ENCODE measurements at places on chromosomes 7 and 10. TPM values are rescaled to one million over a fixed set of nuclear protein-coding genes. Genes with fewer than 3 reads are reported as not detected.

GRCh38 chr10:86335831-86336230, 30.8 kb downstream of the GRID1 start:
- no peak overlapping the region for H3K4me3 ChIP-seq
- no peaks in the 10 kb centered on the region for H3K36me3 ChIP-seq
- no peaks in the 10 kb centered on the region for H3K4me1 ChIP-seq

DNA sequence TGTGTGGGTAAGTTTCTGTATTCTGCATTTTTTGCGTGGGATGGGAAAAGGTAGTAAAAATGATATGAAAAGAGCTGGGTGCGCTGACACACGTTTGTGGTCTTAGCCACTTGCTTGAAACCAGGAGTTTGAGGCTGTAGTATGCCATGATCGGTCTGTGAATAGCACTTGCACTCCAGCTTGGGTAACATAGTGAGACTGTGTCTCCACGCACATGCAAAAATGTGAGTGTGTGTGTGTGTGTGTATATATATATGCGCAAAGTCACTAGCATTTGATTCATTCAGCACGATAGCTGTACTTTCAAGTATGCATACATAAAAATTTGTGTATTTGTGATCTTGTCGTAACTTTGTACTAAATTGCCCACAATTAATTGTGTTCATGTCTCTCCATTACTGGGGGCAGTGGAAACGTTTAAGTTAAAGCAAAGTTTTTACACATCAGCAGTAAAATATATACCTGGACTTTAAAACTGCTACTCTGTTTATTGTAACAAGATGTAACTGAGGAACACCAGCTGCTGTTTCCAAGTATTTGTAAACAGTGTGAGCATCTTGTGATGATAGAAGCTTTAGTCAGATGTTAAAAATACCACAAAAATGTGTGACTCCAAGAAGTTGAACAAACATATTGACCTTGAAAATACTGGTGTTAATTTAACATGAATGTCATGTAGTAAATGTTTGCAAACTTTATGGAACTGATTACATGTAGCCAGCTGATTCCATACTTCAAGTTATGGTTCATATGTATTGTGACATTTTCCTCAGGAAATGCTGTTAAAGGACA, 1.6 kb downstream of the ZRANB1 start:
- DNase-seq, result no peak
- peaks cover 9% of the 10 kb centered on the region for H3K36me3 ChIP-seq
- H3K4me1 ChIP-seq, result peaks cover 7% of the 10 kb centered on the region
- no peaks in the 10 kb centered on the region for H3K27me3 ChIP-seq
- peak overlapping the region; percentile 35 for H3K27ac ChIP-seq

- no peak overlapping the region for H3K4me3 ChIP-seq
- H3K27ac ChIP-seq, result no peak overlapping the region
- H3K36me3 ChIP-seq, result peaks cover 2% of the 10 kb centered on the region
- no peaks in the 10 kb centered on the region for H3K4me1 ChIP-seq
Observed at GRCh38 chr7:66083677-66084076, 8.1 kb downstream of the ASL start.

Gene SLC26A3
- not detected for total RNA-seq

GRCh38 chr7:98881561-98882315, 3.4 kb downstream of the TRRAP start:
- H3K4me3 ChIP-seq, result no peak overlapping the region
- no peaks in the 10 kb centered on the region for H3K27me3 ChIP-seq
- DNase-seq, result no peak
- peaks cover 13% of the 10 kb centered on the region for H3K4me1 ChIP-seq

Gene LRMDA
- not detected for total RNA-seq

- H3K4me1 ChIP-seq, result no peaks in the 10 kb centered on the region
- no peaks in the 10 kb centered on the region for H3K36me3 ChIP-seq
Observed at GRCh38 chr7:82838314-82838713, 324.4 kb downstream of the PCLO start.

Gene CCDC6
- total RNA-seq, result 103 TPM

- H3K27ac ChIP-seq, result no peak overlapping the region
- DNase-seq, result no peak
- H3K36me3 ChIP-seq, result peaks cover 26% of the 10 kb centered on the region
- no peaks in the 10 kb centered on the region for H3K4me1 ChIP-seq
- no peak overlapping the region for H3K4me3 ChIP-seq
- H3K27me3 ChIP-seq, result no peaks in the 10 kb centered on the region
Observed at GRCh38 chr7:17354473-17354872, 56.0 kb downstream of the AHR start.

DNA sequence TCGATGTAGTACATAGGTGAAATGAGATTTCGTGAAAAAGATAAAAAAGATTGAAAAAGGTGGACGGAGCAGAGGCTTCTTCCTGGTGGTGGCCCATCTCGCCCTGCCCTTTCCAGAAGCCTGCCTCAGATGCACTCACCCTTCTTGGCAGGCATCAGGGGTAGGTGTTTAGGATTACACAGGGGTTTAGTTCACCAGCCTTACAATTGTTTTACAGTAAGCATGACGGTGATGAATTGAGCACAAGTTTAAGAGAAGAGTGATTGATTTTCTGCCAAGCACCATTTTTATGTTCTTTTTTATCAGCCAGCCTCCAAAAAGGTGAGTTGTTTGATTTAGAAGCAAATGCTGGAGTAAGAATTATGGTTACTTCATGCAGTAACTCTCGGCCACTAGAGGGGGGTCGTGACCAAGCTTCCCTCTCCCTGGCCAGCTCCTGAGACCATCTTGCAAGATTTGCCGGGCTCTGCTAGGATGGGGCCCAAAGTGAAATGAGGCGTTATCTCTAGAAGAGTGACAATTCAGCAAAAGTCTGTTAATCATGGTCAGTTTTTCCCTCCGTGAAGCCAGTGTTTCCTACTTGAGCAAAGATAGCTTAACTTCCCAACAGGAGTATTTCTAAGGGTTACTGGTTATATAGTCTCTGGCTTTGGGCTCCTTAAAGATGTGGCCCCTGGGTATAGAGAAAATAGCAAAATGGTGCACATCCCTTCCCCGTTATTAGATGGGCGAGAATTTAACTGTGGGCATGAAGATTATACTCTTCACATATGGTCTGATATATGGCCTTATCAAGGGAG, 228.8 kb downstream of the BMPER start:
- H3K4me1 ChIP-seq, result no peaks in the 10 kb centered on the region
- H3K27me3 ChIP-seq, result no peaks in the 10 kb centered on the region
- no peak for DNase-seq
- H3K36me3 ChIP-seq, result no peaks in the 10 kb centered on the region
- no peak overlapping the region for H3K27ac ChIP-seq

GRCh38 chr7:113561446-113561845, 357.4 kb downstream of the PPP1R3A start:
- no peaks in the 10 kb centered on the region for H3K4me1 ChIP-seq
- H3K27me3 ChIP-seq, result no peaks in the 10 kb centered on the region
- no peak overlapping the region for H3K27ac ChIP-seq
- H3K36me3 ChIP-seq, result no peaks in the 10 kb centered on the region
- H3K4me3 ChIP-seq, result no peak overlapping the region
- DNase-seq, result no peak

DNA sequence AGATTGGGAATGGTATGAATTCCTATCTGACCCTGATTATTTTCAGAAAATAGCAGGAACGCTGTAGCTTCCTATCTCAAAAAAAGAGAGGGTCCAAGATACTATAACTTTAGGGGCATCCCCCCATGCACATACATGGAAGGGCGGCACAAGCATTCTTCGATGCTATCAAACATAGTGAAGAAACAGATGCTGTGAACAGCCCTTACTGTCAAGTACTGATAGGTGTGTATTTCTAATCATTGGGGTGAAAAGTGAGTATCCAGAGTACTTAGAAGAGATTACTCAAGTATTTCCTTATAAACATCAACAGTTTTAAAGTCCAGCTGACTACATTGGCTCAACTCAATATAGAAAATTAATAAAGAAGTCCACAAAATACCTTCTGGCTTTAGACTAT, 17.0 kb upstream of the NUP42 start:
- no peaks in the 10 kb centered on the region for H3K36me3 ChIP-seq
- H3K4me3 ChIP-seq, result no peak overlapping the region
- no peak overlapping the region for H3K27ac ChIP-seq
- no peaks in the 10 kb centered on the region for H3K4me1 ChIP-seq
- H3K27me3 ChIP-seq, result no peaks in the 10 kb centered on the region

Gene DRGX
- not detected for total RNA-seq

- DNase-seq, result no peak
Observed at GRCh38 chr7:30469303-30469702, 9.3 kb downstream of the NOD1 start.

Gene SPRN
- total RNA-seq, result not detected

Gene RAPGEF5
- total RNA-seq, result 0.59 TPM

Gene TRIL
- 0.39 TPM for total RNA-seq

GRCh38 chr7:93765475-93765874, 125.1 kb downstream of the TFPI2 start:
- DNase-seq, result no peak
- no peaks in the 10 kb centered on the region for H3K36me3 ChIP-seq
- H3K27me3 ChIP-seq, result no peaks in the 10 kb centered on the region
- H3K27ac ChIP-seq, result no peak overlapping the region
- no peaks in the 10 kb centered on the region for H3K4me1 ChIP-seq
- no peak overlapping the region for H3K4me3 ChIP-seq

All from activated T-helper 1 cell treated with anti-CD3 and anti-CD28 coated beads, Interleukin-12 subunit alpha, Interleukin-12 subunit beta, Interleukin-2, Interleukin-4 antibody, amounts not matched to agents 30 ng/mL and 10 ng/mL and 1 ng/mL, durations not matched to agents 14 hours and 24 hours and 36 hours (primary cell).